ENCODE measurements at places on chromosomes 3 and 15. TPM values are rescaled to one million over a fixed set of nuclear protein-coding genes. Genes with fewer than 3 reads are reported as not detected.

Gene DHX36
- total RNA-seq, result 52.7 TPM

Gene OR5K2
- not detected for total RNA-seq

Gene TNIK
- total RNA-seq, result 29.6 TPM

Gene ADAMTSL3
- not detected for total RNA-seq

Gene ZNF774
- total RNA-seq, result 2.6 TPM

Gene PAQR5
- 0.09 TPM for total RNA-seq

Gene FEZF2
- not detected for total RNA-seq

Gene ATP13A5
- not detected for total RNA-seq

Gene NEK11
- total RNA-seq, result 4.3 TPM

Gene C3orf52
- 2.1 TPM for total RNA-seq

Gene XCR1
- total RNA-seq, result not detected

Gene XXYLT1
- total RNA-seq, result 78.1 TPM

Gene ZNF620
- total RNA-seq, result 3.6 TPM

Gene PRR20G
- total RNA-seq, result not detected

Gene COL6A5
- not detected for total RNA-seq

- no peak overlapping the region for H3K27ac ChIP-seq
- no peaks in the 10 kb centered on the region for H3K27me3 ChIP-seq
- no peaks in the 10 kb centered on the region for H3K36me3 ChIP-seq
- peak; percentile 59 for DNase-seq
- peaks cover 20% of the 10 kb centered on the region for H3K4me1 ChIP-seq
These were observed 35.2 kb downstream of the SENP8 start for GRCh38 chr15:72153269-72154000.

DNA sequence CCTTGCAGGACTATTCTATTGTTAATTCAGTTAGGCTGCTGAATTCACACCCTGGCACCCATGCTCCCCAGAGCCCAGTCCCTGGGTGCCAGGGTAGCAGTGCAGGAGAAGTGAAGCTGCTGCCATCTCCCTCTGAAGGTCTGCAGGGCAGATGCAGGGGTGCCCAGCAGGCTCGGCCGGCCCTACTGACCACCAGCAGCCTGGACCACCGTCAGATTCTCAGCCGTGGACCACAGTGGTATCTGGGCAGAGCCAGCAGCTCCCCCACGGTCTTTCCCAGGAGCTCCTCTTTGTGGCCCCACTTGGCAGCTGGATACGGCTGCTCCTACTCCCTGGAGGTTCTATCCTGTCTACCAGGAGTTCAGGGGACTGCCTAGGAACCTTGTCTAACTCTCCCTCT is 46.8 kb downstream of the ALDH1L1 start:
- H3K4me1 ChIP-seq, result peaks cover 11% of the 10 kb centered on the region
- DNase-seq, result no peak

GRCh38 chr3:124295362-124295761 is 303.4 kb upstream of the ROPN1 start:
- H3K27ac ChIP-seq, result no peak overlapping the region
- peaks cover 6% of the 10 kb centered on the region for H3K27me3 ChIP-seq

DNA sequence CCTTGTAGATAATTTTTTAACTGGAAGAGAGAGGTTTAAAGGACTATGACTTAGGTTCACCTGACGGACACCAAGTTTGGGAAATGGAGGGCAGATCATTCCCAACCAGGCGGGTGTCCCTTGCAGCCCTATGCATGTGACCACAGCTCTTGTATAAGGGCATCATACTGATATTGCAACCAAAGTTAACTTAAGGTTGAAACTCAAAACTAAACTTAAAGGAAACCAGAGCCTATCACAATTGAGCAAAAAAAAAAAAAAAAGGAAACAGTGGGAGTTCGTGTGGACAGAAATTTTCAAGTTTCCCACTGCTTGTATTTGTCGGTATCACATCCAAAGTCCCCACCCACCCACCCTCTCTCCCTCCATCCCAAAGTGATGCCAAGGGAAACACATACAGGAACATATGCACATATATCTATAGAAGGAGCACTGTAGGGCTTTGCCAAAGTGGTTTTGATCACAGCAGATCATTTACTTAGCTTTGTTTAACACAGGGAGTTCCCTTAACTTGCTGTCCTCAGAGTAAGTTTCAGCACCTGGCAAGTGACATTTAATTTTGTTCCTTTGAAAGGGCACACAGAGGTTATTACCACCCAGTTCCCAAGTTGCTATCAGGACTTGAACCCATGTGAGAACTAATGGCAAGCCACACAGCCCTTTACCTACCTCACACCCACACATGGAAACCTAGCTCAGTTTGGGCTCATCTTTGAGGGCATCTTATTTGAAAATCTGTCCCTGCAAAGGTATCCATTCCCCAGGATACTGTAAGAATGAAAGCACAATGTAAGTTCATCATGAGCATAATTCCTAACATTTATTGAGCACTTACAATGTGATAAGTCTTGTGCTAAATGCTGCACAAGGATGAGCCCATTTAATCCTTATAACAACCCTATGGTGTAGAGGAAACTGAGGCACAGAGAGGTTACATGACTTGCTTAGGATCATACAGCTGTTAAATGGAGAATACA is 204.5 kb upstream of the CMC1 start:
- no peaks in the 10 kb centered on the region for H3K4me1 ChIP-seq
- no peak overlapping the region for H3K27ac ChIP-seq
- no peaks in the 10 kb centered on the region for H3K27me3 ChIP-seq
- no peak for DNase-seq
- H3K36me3 ChIP-seq, result no peaks in the 10 kb centered on the region

DNA sequence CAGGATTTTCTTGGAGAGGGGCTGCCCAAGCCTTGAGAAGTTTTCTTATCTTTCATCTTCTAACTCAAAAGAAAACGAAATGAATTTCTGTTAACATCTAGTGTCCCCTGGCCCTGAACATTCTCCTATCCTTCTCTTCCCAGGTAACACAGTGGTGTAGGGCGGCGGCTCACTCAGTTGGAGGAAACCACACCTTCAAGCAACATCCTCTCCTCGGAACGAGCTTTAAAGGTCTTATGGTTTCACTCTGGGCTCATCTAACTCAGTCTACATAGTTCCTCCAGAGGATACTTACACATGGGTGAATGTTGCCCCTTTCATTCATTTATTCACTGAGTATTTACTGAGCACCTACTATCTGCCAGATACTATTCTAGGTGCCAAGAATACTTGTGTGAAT is 31.0 kb upstream of the KLHL6 start:
- no peak for DNase-seq
- H3K36me3 ChIP-seq, result no peaks in the 10 kb centered on the region
- H3K27ac ChIP-seq, result no peak overlapping the region
- peaks cover 21% of the 10 kb centered on the region for H3K4me1 ChIP-seq
- no peak overlapping the region for H3K4me3 ChIP-seq
- no peaks in the 10 kb centered on the region for H3K27me3 ChIP-seq

- no peaks in the 10 kb centered on the region for H3K36me3 ChIP-seq
- no peak overlapping the region for H3K4me3 ChIP-seq
- no peak for DNase-seq
- H3K4me1 ChIP-seq, result no peaks in the 10 kb centered on the region
- no peaks in the 10 kb centered on the region for H3K27me3 ChIP-seq
These were observed 78.9 kb downstream of the PCSK6 start for GRCh38 chr15:101410612-101411011.

- H3K4me3 ChIP-seq, result no peak overlapping the region
- no peak for DNase-seq
- H3K4me1 ChIP-seq, result peaks cover 47% of the 10 kb centered on the region
- peaks cover 17% of the 10 kb centered on the region for H3K36me3 ChIP-seq
These were observed 39.8 kb downstream of the CCDC12 start for GRCh38 chr3:46936733-46937250.

GRCh38 chr3:71548705-71549384 is 34.7 kb downstream of the FOXP1 start:
- H3K4me1 ChIP-seq, result peaks cover 17% of the 10 kb centered on the region
- H3K36me3 ChIP-seq, result no peaks in the 10 kb centered on the region
- no peaks in the 10 kb centered on the region for H3K27me3 ChIP-seq
- no peak overlapping the region for H3K4me3 ChIP-seq
- no peak for DNase-seq

- DNase-seq, result no peak
- H3K4me3 ChIP-seq, result no peak overlapping the region
- H3K27me3 ChIP-seq, result peaks cover 5% of the 10 kb centered on the region
- no peak overlapping the region for H3K27ac ChIP-seq
These were observed 67.5 kb downstream of the TMEM44 start for GRCh38 chr3:194565597-194566190.

- H3K27ac ChIP-seq, result no peak overlapping the region
- H3K27me3 ChIP-seq, result no peaks in the 10 kb centered on the region
- H3K4me3 ChIP-seq, result no peak overlapping the region
- no peak for DNase-seq
These were observed 123.7 kb downstream of the RBPMS2 start for GRCh38 chr15:64651601-64652191.

GRCh38 chr15:30794388-30794787 is 109.3 kb upstream of the FAN1 start:
- H3K36me3 ChIP-seq, result no peaks in the 10 kb centered on the region
- no peaks in the 10 kb centered on the region for H3K27me3 ChIP-seq

- H3K36me3 ChIP-seq, result no peaks in the 10 kb centered on the region
- DNase-seq, result no peak
- no peak overlapping the region for H3K27ac ChIP-seq
- no peaks in the 10 kb centered on the region for H3K4me1 ChIP-seq
- H3K4me3 ChIP-seq, result no peak overlapping the region
These were observed 267.7 kb downstream of the CHL1 start for GRCh38 chr3:464255-464654.

DNA sequence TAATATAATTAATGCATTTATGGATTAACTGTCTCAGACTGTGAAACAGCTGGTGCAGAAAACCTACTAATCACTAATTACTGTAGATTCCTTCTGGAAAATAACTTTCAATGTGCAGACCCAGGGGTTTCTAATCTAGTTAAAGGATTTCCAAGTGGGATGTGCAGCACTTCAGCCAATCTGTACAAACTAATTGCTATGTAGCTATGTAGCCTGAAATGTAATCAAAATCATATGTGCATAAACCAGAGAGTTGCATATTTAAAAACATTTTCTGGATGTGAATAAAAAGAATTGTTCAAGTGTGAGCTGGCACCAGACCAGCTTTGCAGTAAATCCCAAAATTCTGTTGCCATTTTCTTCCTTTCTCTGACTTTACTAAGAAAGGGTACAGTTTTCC is 127.5 kb upstream of the CD96 start:
- H3K27me3 ChIP-seq, result no peaks in the 10 kb centered on the region
- no peaks in the 10 kb centered on the region for H3K4me1 ChIP-seq
- no peaks in the 10 kb centered on the region for H3K36me3 ChIP-seq
- H3K27ac ChIP-seq, result no peak overlapping the region

GRCh38 chr3:195129644-195130492 is 141.1 kb downstream of the XXYLT1 start:
- H3K4me3 ChIP-seq, result no peak overlapping the region
- DNase-seq, result no peak
- H3K36me3 ChIP-seq, result no peaks in the 10 kb centered on the region
- H3K27ac ChIP-seq, result no peak overlapping the region
- no peaks in the 10 kb centered on the region for H3K27me3 ChIP-seq

- H3K27ac ChIP-seq, result peak overlapping the region; percentile 6
- peaks cover 30% of the 10 kb centered on the region for H3K4me1 ChIP-seq
- no peaks in the 10 kb centered on the region for H3K27me3 ChIP-seq
- no peak overlapping the region for H3K4me3 ChIP-seq
- DNase-seq, result peak; percentile 32
These were observed 31.3 kb downstream of the SNRK start for GRCh38 chr3:43317461-43318316.

- DNase-seq, result no peak
- H3K4me1 ChIP-seq, result no peaks in the 10 kb centered on the region
- no peaks in the 10 kb centered on the region for H3K36me3 ChIP-seq
These were observed 41.4 kb upstream of the TSEN2 start for GRCh38 chr3:12442654-12443501.

GRCh38 chr3:25508901-25509300 is 80.8 kb downstream of the RARB start:
- peaks cover 3% of the 10 kb centered on the region for H3K36me3 ChIP-seq
- H3K4me1 ChIP-seq, result peaks cover 28% of the 10 kb centered on the region
- peak; percentile 94 for DNase-seq
- peak overlapping the region; percentile 98 for H3K27ac ChIP-seq

GRCh38 chr15:54681584-54681983 is 515.2 kb downstream of the RSL24D1 start:
- no peak overlapping the region for H3K27ac ChIP-seq
- H3K4me1 ChIP-seq, result no peaks in the 10 kb centered on the region
- no peak overlapping the region for H3K4me3 ChIP-seq
- no peak for DNase-seq

DNA sequence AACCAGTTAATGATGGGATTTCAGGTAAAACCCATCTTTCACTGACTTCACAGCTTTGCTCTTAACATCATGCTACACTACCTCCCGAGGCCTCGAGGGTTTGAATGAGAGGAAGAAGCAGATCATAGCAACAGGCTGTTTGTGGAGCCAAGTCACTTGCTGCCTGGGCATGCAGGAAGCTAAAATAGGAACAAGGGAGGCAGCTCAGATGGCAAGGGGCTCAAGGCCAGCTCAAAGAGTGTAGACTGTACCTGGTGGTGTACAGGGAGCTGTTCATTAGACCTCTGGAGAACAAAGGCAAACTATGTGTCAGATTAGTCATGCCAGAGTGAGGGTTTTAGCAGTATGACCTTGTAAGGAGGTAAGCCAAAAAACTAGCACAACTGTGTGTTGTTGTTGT is 28.8 kb downstream of the ARRDC4 start:
- H3K4me3 ChIP-seq, result no peak overlapping the region
- no peaks in the 10 kb centered on the region for H3K27me3 ChIP-seq
- H3K27ac ChIP-seq, result no peak overlapping the region
- DNase-seq, result no peak
- H3K36me3 ChIP-seq, result no peaks in the 10 kb centered on the region
- H3K4me1 ChIP-seq, result peaks cover 11% of the 10 kb centered on the region

DNA sequence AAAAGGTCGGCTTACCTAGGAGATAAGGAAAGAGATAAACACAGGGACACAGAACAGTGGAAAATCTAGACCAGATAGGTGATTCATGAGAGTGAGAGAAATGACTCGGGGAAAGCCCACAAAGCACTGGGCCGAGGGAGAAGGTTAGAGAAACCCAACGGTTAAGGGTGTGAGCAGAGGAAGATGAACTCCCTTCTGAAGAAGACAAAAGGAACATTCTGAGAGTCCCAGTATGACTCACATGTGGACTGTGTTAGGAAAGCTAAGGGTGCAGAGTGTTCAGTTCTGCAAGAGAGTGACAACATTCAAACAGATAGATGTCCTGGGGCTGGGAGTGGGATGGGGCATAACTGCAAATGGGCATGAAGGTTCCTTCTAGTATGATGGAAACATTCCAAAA is 83.0 kb downstream of the CNTN3 start:
- H3K36me3 ChIP-seq, result no peaks in the 10 kb centered on the region
- H3K27ac ChIP-seq, result no peak overlapping the region
- no peaks in the 10 kb centered on the region for H3K27me3 ChIP-seq

DNA sequence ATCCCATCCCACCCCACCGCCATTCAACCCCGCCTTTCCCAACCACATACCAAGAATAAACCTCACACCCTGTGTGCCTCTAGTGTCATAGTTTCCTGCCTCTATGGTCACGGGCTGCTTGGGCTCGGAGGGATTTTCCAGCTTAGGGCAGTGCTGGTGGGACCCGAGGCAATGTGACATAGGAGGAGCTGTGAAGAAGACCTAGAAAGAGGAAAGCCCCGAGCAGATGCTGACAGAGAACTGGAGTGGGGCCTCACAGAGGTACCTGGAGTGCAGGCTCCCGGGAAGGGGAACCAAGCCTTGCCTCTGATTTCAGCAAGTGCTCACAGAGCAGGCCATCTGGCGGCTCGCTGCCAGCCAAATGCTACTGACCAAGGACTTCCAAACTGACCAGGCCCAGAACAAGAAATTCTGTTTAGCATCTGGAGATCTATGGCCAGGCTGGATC is 27.5 kb downstream of the BHLHE40 start:
- peaks cover 5% of the 10 kb centered on the region for H3K4me1 ChIP-seq
- no peaks in the 10 kb centered on the region for H3K27me3 ChIP-seq
- no peak for DNase-seq
- H3K36me3 ChIP-seq, result no peaks in the 10 kb centered on the region

Measured in endothelial cell of umbilical vein (primary cell).